Hematopoietic multipotent progenitor cell treated with erythropoietin and hydrocortisone succinate and interleukin-3 and kit ligand, for 4 days (in vitro differentiated cells): ENCODE measurements at places on chromosomes 2 and 18.
A peak's percentile ranks its signal among the peaks of the same experiment; 100 is the strongest.

GRCh38 chr18:46560671-46561045 is 96.4 kb downstream of the LOXHD1 start:
- no peak for DNase-seq

- DNase-seq: no peak
These were observed 86.6 kb upstream of the CAVIN2 start for GRCh38 chr2:191933307-191934105.

GRCh38 chr2:174802459-174802858 is 38.2 kb upstream of the CHRNA1 start:
- no peak for DNase-seq

GRCh38 chr2:182522972-182523473 is 96.2 kb upstream of the PDE1A start:
- no peak for DNase-seq

GRCh38 chr2:28273751-28274150 is 118.9 kb upstream of the FOSL2 start:
- DNase-seq: no peak

DNA sequence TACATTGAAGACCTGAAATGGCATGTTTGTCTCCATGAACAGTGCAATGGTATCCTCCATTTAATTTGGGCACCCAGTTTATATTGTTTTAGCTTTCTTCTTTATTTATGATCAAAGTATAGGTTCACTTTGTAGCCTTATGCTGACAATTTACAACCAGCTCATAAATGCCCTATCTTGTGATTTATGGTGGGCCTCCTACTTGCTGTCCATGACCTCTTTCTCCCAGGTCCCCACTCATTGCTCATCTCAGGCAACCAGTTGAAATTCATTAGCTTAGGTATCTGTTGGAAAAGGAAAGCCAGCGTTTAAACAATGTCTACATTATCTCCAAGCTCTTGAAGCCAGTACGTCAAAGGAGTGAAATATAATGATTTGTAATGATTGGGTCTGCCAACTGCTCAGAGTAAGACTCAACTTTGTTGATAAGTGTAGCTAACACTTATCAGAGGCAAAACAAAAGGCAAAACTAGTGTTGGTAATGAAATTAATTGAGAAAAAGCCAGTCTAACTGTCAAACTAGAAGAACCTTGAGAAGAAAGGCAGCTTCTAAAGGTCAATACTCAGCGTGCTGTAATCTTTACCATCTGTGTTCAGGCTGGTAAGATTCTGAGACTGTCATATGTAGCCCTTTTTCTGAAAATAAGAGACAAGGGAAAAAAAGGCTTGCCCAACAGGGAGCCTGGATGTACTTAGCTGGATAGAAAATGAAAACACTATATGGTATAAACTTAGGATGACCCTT is 695.9 kb downstream of the EPHA4 start:
- no peak for DNase-seq

GRCh38 chr2:185507719-185508118 is 230.9 kb upstream of the FSIP2 start:
- DNase-seq: no peak

- DNase-seq: no peak
These were observed 12.8 kb downstream of the TFPI start for GRCh38 chr2:187541086-187542085.

GRCh38 chr2:240512666-240513535 is 44.9 kb downstream of the ANKMY1 start:
- DNase-seq: no peak

GRCh38 chr2:224937887-224938286 is 104.4 kb downstream of the DOCK10 start:
- peak; percentile 61 for DNase-seq

- DNase-seq: no peak
These were observed 10.2 kb upstream of the TMEM247 start for GRCh38 chr2:46469116-46469515.

GRCh38 chr2:219107758-219108157 is 47.0 kb upstream of the IHH start:
- peak; percentile 51 for DNase-seq

GRCh38 chr2:158965641-158966040 is 2.8 kb upstream of the TANC1 start:
- DNase-seq: no peak

DNA sequence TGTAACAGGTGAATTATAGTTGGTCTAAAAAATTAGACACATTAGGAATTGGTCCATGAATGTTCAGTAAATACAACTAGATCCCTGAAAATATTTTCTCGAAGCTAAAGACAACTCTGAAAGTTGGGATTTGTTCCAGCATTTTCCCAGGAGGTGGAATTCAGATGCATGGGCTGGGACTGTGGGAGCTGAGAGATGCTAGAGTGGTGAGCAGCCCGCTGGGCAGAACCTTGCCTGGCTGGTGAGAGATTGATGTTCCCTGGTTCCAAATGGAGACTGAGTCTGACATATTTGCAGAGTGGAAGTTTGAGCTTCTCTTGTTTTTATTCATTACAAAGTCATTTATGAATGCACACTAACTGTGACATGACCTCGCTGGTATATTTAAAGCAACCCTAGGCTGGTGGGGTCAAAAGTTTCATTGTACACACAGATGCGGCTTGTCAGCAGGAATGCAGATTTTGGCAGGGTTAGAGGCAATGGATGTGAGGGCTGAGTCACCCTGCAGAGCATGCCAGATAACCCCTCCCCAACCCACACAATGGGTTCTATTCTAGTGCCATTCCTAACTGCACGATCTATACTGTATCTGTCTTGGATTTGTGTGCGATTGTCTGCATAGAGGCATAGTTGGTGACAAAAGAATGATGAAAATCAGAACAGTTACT is 23.5 kb upstream of the TMEM178A start:
- no peak for DNase-seq

DNA sequence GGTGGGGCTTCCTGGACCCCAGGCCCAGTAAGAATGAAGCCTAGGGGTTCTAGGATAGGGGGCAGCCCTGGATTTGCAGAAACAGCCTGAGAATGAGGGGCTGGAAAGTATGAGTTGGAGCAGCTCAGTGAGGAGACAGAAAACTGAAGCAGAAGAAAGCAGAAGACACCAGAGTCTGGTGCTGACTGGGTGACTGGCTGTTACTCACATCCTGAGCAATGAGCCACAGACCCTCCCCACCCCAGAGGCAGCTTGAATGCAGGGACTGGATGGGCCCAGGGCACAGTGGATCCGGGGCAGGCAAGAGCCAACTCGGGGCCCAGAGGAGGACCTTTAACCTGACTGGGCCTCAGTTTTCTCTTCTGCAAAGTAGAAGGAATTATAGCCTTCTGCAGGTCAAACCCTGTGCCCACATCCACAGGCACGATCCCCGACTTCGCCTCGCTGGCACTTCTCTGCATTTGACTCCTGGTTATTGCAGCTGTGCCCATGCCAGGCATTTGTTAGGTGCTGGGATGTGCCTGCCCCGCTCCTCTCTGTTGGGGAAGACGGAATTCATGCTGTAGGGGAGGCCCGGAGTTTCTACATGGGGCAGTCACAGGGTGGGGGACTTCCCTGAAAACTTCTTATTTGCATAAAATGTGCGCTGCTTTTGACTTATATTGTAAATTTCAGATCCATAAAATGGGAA is 8.5 kb downstream of the STEAP3 start:
- DNase-seq: no peak

DNA sequence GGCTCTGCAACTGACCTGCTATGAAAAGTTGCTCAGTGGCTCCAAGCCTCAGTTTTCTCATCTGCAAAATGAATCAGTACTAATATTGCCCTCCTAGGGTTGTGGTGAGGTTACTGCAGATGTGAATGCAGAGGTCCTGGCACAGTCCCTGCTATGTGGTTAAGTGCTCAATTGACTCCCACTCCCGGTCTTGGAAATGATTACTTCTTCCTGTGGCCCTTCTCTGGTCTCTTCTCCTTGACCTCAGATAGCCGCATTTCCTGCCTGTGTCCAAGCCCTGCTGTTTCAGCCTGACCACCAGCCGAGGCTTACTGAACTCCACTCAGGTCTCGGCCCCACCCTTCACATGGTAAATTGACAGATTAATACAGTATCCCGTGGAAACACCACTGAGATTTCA is 26.3 kb downstream of the CNGA3 start:
- no peak for DNase-seq

GRCh38 chr2:123453772-123454171 is 571.3 kb upstream of the CNTNAP5 start:
- no peak for DNase-seq

DNA sequence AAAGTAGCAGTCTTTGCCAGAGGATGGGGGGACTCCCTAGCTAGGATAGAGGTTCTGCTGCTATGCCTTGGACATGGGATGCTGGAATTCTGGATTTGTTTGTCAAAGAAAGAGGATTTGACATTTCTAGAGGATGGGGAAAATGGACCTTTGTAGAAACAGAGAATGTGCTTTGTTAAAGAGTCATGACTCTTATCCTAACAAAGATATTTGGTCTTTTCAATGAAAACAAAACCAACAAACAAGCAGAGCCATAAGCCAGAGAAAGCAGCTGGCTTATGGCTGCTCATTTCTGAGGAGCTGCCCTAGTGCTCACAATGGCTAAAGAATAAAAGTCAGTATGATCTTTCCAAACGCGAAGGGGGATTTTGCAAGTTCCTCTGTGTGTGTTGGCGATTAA is 40.8 kb upstream of the MAPRE2 start:
- DNase-seq: no peak

DNA sequence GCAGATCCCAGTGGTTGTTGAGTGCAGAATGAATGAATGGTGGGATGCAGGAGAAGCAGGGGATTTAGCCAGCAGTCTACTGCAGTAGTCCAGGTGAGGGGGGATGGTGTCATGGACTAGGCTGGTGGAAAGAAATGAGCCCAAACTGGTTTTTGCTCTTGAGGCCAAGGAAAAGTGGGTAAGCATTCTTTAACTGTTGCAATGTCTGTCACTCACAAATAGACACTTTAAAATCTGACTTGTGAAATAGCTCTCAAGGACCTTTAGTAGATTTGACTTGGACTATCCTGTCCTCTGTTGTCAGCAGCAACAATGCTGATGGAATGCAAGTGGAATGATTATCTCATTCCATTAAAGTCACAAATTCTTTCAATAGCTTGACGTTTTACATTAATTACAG is 37.5 kb upstream of the STK17B start:
- no peak for DNase-seq

GRCh38 chr2:9336241-9336575 is 87.1 kb downstream of the ITGB1BP1 start:
- DNase-seq: peak; percentile 71

- no peak for DNase-seq
These were observed 164.4 kb downstream of the PRPF40A start for GRCh38 chr2:152552888-152553287.

DNA sequence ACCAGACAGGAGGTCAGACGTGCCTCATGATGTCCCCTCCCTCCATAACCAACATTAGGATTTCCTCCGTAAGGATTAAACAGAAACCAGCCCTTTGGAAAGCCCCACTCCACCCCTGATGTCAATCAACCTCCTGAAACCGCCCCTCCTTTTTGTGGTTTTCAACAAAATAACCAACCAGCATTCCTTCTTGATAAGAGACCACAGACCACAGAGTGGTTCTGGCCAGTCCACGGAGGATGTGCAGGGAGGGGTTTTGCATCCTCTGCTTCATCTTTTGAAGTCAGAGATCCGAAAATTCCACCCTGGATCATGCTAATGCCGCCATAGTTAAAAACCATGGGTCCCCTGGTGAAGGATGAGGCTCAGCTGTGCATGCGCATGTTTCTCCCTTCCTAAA is 180.0 kb upstream of the CCDC150 start:
- peak; percentile 93 for DNase-seq

DNA sequence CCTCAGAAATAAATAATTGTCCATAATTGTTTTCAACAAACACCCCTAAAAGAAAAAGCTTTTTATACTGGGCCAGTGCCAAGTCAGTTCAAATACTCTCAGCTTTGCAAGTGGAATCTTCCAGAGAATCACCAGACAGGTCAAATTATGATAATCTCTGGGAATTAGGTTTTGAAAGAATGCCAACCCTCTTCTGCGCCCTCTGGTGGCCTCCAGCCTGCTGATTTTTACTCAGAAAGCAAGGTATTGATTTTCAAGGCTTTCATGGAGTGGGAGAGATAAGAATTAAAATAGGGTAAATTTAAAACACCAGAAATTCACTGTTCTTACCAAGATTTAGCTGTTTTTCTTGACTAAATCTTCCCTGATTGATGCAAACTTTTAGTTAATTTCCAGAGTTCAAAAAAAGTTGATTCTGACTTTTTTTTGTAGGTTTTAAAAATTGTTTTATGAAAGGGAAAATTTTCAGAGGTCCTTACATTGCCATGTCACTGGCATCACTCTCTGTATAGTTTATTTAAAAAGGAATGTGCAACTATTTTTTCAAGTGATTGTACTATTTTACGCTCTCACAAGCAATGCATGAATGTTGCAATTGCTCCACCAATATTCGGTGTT is 282.9 kb upstream of the TNP1 start:
- peak; percentile 53 for DNase-seq

DNA sequence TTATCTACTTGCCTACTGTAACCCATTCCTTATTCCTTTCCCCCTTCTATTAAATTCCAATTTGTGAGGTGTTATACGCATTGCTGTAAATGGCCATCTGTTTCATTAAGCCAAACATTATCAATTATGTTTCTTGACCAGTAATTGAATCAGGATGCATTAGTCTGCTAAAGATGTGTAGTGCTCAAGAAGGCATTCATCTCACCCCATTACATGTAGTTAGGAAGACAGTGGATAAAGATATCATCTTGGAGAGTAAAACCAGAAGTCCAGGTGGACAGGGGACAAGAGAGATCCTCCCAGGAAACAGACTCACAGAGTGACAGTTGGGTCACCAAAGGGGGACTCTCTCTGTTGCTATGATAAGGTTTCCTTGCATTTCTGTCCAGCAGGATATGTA is 73.3 kb upstream of the FAM98A start:
- DNase-seq: no peak

GRCh38 chr18:28043631-28044030 is 133.3 kb downstream of the CDH2 start:
- DNase-seq: no peak

- no peak for DNase-seq
These were observed 287.9 kb downstream of the PTPRM start for GRCh38 chr18:7855028-7855427.

GRCh38 chr2:212957624-212958023 is 193.8 kb downstream of the IKZF2 start:
- DNase-seq: peak; percentile 91

DNA sequence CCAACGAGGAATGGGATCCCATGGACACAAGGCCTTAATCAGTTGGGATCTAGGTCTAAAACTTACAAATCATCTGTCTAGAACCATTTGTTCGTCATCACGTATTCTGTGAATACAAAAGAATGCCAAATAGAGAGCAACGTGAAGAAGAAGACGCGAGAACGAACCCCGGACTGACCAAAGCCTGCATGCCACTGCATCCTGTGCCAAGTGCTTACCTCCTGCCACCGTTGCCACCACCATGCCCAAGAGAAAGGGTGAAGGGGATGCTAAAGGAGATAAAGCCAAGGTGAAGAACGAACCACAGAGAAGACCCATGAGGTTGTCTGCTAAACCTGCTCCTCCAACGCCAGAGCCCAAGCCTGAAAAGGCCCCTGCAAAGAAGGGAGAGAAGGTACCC is 30.2 kb downstream of the ITSN2 start:
- DNase-seq: no peak

DNA sequence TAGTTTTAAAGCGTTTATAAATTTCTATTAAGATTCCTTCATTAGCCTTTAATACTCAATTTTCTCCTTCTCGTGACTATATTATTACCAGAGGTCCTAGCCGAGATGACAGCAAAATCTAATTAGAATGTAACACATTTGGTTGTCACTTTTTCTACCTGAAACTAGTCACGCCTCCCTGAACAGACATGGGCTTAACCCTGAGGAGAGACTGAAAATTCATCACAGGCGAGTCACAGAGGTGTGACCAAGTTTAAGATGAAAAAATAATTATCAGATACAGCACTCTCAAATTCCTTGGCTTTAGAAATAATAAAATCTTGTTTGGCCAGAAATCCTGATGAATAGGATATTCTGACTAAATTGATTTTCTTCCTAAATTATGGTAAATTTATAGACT is 834.4 kb upstream of the SLC39A10 start:
- no peak for DNase-seq
